Stimulated activated naive CD4-positive, alpha-beta T cell (primary cell): ENCODE measurements at places on chromosomes 16 and 17.

GRCh38 chr17:1001640-1002411, 4.9 kb downstream of the TIMM22 start:
- DNase-seq = no peak

GRCh38 chr17:74452841-74453661, 13.4 kb upstream of the CD300A start:
- no peak for DNase-seq

DNA sequence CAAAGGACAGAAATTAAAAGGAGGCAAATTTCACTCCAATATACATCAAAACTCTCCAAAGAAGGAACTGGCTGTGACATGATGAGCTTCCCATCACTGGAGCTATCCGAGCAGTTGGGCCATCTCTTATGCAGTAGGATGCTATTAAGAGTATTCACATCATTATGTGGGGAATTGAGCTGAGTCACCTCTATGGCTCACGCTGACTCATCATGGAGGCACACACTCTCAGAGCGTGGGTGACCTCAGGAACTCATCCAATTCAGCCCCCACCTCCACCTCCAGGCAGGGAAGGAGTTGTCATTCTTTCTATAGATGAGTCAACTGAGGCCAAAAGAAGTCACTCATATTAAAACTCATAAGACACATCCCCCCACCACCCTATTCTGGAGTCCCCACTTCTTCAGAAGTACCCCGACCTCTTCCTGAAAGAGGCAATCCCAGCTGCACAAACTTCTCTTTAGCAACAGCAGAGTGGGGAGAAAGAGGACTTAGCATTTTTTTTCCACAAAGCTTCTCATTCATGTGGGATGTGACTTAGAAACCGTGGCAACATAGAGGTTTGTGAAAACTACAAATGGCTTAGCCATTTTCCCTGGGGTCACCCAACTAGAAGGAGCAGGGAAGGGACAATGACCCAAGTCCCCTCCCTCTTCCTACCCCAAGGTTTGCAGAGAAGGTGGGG, 32.5 kb downstream of the ABCC12 start:
- no peak for DNase-seq

DNA sequence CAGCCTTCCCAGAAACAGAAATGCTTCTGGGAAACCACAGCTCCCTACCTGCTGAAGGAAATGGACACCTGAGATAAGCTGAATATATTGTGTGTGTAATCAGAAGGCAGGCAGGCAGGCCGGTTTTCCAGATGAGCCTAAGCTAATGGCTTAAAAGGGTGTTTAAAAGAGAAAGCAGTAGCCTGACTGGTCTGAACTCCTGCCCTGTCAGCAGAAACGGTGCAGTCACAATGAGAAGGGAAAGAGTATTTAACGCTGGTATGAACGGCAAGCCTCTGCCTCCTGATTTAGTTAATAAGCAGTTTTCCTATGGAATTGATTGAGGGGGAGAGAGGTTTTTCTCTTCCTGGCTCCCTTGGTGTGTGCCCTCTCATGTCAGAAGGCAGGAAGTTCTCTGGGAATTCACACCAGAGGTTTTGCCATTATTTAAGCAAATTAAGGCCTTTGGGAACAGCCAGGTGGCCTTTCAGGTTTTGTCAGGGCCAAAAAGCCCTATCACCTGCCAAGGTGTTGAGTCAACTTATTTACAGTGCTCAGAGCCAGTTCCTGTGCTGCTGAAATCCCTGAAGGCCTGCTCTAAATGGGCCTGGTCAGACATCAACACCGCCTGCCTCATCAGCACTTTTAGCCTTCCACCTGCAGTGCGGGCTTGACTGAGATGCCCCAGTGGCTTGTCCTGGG, 41.6 kb downstream of the CDH1 start:
- DNase-seq = no peak

DNA sequence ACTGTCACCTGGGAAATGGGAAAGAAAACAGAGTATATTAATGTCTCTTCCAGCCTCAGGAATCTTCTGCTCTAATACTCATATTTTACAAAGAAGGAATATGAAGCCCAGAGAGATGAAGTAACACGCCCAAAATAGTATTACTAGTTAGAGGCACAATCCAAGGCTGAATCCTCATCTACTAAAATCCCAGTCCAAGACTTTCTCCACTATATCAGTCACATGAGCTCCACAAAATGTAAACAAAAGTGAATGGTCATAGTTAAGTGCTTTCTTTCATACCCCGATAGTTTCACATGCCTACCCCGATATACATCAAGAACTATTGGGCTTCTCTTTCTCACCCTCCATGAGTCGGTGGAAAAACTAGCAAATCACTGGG, 965 bp downstream of the INTS2 start:
- no peak for DNase-seq

DNA sequence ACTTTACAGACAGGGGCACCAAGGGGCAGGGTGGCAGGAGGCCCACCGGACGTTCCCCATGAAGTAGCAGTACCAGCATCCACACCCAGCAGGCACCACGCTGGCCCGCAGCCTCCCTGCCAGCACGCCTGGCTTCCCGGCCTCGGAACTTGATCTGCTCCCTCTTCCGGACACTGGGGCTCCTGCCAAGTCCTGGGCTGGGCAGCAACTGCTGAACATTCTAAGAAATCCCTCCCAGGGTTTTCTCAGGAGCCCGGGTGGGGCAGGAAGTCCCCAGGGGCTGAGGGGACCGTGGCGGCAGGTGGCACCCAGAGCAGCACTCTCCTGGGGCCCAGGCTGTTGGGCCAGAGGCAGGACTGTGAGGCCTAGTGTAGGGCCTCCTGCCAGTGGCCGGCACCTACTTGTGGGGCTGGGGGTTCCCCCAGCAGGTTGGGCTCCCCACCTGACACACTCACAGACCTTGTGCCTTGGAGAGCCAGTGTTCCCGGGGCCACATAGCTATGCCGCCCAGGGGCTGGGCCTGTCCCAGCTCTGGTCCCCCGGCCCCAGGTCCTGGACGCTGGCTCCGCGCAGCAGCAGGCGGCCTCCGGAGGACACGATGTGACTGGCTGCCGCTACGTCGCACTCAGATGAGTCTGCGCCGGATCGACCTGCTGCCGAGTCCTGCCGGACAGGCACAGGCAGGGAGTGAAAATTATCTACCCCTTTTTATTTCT, 86.2 kb upstream of the CBX4 start:
- DNase-seq = no peak

GRCh38 chr16:49834531-49835151, 21.3 kb downstream of the ZNF423 start:
- DNase-seq = no peak

DNA sequence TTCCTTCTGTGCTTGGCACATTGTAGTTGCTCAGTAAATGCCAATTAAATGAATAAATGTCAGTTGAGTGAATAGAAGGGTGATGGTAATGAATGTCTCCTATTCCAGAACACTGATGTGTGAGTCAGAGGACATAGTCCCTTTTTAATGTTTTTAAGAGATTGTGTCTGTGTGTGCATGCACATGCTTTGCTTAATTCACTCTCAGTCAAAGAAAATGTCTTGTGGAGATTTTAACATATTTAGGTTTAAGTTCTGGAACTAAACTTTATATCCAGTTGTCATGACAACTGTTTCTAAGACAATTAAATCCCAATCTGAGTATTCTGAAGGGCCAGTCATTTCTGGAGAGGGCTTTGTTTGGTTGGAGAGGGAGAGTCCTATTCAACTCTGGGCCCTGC, 255.3 kb upstream of the CDH11 start:
- no peak for DNase-seq

GRCh38 chr17:18938692-18939023, 13.3 kb upstream of the SLC5A10 start:
- no peak for DNase-seq

DNA sequence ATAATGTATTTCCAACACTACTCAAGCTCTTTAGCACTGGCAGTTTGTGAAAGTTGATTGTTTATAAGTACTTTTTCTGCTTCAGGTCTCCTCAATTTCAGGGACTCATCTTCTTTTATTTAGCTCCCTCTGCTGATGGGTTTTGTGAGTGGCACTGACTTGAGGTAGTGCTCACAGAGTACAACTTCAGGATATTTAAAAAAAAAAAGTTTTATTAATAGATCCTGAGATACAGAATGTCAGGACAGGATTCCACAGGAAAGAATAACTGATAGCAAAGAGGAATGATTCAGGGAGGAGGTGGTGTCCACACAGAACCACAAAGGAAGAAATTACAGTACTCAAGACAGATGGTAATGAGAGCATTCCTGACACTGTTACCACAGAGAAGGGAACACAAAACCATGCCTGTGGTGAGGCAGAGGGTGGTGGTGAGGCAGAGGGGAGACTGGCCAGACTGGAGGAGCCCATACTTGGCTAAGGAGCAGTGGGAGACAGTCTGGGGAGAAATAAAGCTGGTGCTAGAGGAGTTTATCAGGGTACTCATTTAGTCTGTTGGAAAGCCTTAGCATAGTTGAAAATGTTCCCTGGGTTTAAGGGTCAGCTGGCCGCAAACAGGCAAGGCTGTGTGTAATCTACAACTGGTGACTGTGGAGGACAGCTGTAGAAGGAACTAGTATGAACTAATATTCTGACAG, 63.7 kb downstream of the SPAG9 start:
- DNase-seq = peak; percentile 10
